Hypothalamus (tissue), 51 donors: ENCODE measurements at places on chromosomes 16 and 17.

DNA sequence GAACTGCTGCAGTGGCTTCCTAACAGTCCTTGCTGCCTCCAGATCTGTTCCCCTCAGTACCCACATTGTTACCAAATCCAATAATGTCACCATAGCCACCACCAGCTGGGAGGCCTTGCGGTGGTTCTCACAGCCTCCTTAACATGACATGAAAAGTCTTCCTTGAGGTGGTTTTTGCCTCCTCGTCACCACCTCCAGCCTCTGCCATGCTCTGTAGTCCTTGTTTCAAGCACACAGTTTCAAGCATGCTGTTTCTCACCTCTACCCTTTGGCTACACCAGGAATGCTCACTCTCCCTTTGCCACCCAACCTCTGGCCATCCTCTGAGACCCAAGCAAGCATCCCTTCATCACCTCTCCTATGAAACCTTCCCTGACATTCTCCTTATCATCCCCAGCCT, 47.2 kb downstream of the DNAH9 start:
- no peak for DNase-seq

GRCh38 chr16:50702725-50703124, 9.3 kb downstream of the NOD2 start:
- no peak for DNase-seq

DNA sequence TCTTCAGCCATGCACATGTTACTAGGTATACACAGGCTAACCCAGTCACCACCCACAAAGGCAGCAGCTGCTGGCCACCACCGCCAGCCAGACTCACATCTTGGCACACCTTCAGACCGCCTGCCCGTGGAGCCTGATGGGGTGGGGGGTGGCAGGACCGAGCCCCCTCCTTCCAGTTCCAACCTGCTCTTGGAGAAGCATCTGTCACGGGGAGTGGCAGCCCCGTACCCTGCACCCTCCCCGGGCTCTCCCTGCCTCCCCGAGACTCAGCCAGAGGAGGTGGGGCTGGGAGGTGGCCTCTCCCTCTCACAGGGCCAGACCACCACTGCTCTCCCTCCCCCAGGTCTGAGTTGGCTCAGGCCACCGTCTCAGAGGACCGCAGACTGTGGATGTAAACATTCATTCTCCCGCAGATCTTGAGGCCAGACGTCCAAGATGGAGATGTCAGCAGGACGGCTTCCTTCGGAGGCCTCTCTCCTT, 11.3 kb upstream of the RBFOX3 start:
- no peak for DNase-seq

- peak; percentile 64 for DNase-seq
These were observed 13.5 kb upstream of the CBX8 start for GRCh38 chr17:79810130-79811010.
